Occipital lobe (tissue), 3 donors: ENCODE measurements at places on chromosomes 5 and 9. TPM values are rescaled to one million over a fixed set of nuclear protein-coding genes. Genes with fewer than 3 reads are reported as not detected.

DNA sequence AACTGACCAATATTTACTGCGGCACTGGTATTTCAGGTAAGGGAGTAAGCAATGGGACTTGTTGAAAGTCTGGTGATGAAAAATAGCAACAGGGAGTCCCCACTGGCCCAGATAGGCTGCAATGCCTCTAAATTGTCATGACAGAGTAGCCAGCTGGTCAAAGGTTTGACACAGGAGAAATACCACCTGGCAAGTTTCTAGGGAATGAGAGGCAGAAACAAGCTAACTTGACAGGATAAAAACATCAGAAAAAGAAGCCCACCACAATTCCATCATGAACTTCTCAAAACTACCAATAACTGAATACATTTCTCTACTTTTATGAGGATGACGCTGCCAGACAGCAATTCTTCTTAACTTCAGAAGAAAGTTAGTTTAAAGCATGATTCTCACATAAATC is 99.8 kb downstream of the STRBP start:
- DNase-seq, result no peak

DNA sequence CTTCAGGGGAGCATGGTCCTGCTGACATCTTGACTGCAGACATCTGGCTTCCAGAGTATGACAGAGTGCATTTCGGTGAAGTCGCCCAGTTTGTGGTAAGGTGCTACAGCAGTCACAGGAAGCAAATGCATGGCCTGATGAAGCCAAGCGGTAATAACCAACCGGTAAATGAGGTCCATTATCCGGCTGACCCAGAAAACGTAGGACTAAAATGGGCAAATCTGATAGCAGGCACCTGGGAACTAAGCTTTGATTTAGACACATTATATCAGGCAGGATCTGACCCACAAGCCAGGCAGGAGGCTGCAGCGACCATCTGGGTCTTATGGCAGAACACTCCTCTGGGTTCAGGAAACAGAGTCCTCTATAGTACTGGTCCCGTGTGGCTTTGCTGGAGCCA is 454.6 kb downstream of the GADD45G start:
- DNase-seq, result no peak

AIF1L gene
- 17.8 TPM for total RNA-seq

PDLIM4 gene
- 3.1 TPM for total RNA-seq

GRCh38 chr5:25950681-25951080 is 1087.7 kb downstream of the CDH9 start:
- no peak for DNase-seq

- DNase-seq, result no peak
Observed at GRCh38 chr9:116417464-116417863, 263.9 kb downstream of the PAPPA start.

ORM1 gene
- not detected for total RNA-seq
